ENCODE measurements at places on chromosomes 3 and 15.

DNA sequence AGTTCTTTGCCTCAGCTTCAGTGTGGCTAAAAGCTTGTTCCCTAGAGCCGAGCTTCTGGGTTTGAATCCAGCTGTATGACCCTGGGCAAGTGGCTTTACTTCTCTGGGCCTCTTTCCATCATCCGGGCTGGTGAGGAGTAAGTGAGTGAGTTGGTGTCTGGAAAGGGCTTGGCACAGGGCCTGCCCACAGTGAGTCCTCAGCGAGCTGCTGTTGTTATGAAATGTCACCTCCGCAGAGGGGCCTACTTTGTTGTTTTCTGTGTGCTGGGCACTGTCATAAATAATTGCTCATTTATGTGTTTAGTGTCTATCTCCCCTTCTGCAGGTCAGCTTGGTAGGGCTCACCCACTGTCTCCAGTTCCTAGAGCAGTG is 31.7 kb downstream of the SLC6A6 start:
- DNase-seq = no peak

GRCh38 chr15:88804257-88804656 is 1.0 kb downstream of the ACAN start:
- DNase-seq = no peak

DNA sequence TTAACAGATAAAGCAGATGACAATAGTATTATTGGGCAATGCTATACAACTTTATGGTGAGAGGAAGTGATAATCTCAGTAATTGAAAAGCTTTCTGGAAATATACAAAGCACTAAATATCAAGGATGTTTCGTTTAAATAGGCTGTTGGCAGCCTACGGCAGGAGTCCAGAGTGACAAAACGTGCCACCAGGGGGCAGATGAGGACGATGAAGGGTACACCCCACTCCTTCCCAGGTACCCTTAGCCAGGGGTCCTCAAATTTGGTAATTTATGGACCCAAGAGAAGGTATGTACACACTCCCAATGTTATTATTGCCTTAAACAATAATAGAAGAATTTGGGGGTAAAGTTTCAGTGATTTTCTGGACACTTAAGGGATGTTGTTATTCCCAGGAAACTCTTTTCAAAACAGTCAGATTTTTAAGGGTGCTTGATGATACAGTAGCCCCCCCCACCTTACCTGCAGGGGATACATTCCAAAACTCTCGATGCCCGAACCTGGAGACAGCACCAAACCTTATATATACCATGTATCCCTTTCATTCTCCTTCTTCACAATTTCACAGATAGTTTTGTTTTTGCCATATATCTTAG is 1.4 kb upstream of the MAGEL2 start:
- peak; percentile 82 for DNase-seq

- no peak for DNase-seq
These were observed 25.3 kb downstream of the PLXNA1 start for GRCh38 chr3:127008236-127008635.

DNA sequence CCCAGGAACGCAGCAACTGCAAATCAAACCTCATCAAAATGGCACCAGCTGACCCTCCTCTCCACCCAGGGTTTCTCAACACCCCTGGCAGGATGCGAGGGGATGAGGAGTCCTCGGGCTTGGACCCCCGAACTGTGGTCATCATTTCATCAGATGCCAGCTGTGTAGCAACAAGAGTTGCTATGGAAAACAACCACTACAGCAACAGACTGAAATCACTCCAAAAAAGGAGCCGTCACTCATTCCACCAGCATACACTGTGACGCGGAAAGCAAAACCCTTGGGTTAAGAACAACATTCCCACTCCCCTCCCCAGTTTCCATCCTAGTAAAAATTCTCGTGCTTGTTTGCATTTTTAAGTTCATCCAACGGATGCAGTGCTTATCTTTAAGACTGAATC is 40.1 kb downstream of the VGLL4 start:
- no peak for DNase-seq

DNA sequence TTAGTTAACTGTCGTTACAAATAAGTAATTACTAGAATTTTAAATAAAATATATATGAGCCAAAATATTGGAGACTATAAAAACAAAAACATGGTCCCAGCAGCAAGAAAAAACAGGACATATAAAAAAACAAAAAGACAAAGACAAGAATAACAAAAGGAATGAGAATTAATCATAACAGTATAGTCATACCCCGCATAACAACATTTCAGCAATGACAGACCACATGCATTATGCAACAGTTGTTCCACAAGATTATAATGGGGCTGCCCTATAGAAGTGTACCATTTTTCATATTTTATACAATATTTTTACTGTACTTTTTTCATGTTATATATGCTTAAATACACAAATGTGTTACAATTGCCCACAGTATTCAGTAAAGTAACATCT is 5.6 kb downstream of the HLTF start:
- DNase-seq = no peak

DNA sequence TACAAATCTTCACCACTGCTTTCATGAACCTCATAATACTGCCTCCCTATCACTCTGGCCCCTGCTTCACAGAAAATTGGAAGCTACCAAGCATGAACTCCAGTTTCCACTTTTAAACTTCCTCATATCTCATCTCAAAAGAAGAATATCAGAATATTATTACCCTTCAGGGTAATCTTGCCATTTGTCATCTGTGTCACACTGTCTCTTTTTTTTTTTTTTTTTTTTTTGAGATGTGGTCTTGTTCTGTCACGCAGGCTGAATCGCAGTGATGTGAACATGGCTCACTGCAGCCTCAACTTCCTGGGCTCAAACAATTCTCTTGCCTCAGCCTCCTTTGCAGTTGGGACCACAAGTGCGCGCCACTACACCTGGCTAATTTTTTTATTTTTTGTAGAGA is 80.4 kb upstream of the TCF12 start:
- DNase-seq = no peak

DNA sequence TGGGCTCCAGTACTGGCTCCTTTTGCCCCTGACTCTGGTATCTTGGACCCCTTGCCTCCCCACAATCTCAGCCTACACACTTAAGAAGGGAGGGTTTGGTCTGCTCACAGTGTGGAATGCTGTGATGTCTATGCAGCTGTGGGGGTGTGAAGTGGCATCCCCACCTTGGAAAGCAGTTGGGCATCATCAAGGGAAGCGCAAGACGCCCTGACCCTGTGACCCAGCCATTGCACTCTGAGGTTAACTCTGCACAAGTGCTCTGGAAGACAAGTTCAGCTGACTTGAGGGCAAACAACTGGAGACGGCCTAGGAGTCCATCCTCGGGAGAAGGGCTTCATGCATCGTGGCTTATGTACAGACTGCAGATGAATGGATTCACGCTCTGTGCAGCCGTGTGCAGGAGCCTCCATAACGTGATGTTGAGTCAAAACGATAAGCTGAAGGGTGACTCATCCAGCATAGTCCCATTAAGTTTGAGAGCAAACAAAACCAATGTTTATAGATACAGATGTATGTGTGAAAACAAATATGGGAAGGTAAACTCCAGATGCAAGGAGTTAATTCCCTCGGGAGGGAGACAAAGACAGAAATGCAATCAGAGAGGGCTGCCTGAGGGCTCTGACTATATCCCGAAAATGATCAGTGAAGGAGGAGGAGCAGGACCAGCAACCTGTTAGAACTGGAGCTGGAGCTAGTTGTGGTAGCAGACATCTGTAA is 86.8 kb downstream of the LSM3 start:
- no peak for DNase-seq

GRCh38 chr3:97439373-97439772 is 325.2 kb upstream of the ARL6 start:
- peak; percentile 56 for DNase-seq

DNA sequence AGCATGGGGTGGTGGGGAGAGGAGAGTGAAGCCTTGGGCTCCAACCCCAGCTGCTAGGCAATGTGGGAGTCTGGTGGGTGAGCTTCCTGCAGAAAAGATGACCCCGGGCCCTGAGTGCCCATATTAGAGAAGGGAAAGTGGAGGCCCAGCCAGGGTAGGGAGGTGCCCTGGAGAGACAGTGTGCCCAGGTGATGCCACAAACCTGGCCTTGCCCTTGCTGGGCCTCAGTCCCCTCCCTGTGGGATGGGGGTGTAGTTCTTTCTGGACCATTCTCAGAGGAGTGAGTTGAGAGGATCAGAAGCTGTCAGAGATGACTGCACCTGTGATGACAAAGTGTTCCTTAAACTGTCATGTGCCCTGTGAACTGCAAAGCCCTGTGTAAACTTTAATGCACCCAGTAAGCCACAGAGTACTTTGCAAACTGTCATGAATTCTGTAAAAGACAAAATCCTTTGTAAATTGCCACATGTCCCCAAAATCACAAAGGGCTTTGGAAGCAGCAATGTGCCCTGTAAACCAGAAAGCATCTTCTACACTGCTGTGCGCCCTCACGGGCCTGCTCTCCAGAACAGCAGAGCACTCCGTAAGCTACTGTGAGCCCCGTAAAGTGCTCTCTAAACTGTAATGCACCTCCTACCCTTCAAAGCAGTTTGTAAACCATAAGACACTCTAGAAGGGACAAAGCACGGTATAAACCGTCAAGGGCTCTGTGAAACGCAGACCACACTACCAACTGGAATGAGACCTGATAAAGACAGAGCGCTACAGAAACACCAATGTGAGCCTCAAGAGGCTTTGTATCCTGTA is 51.3 kb upstream of the FGD5 start:
- DNase-seq = no peak

DNA sequence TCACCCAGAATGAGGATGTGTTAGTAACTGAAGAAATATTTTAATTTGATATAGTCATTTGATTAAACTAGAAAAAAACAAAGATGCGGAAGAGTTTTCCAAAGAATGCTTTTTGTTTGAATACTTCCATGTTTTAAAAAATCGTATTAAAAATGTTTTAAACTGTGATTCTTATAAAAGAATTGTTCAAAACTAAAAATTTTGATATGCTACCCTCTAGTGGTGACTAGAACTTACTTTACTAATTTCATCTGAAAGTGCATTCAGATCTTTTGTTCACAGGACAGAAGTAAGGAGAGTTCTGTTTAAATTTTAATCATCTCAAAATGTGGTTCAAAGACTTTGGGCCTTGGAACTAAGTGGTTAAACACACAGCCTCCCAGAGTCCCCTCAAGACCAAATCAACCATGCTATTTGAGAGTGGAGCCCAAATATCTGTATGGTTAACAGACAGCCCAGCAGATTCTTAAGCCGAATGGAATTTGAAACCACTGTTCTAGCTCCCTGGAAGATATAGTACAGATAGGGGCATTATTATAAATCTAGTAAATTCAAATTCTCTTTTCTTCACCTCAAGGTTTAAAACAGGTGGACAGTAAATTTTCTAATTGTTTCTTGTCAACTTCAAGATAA is 45.2 kb upstream of the SYNPR start:
- DNase-seq = peak; percentile 57

DNA sequence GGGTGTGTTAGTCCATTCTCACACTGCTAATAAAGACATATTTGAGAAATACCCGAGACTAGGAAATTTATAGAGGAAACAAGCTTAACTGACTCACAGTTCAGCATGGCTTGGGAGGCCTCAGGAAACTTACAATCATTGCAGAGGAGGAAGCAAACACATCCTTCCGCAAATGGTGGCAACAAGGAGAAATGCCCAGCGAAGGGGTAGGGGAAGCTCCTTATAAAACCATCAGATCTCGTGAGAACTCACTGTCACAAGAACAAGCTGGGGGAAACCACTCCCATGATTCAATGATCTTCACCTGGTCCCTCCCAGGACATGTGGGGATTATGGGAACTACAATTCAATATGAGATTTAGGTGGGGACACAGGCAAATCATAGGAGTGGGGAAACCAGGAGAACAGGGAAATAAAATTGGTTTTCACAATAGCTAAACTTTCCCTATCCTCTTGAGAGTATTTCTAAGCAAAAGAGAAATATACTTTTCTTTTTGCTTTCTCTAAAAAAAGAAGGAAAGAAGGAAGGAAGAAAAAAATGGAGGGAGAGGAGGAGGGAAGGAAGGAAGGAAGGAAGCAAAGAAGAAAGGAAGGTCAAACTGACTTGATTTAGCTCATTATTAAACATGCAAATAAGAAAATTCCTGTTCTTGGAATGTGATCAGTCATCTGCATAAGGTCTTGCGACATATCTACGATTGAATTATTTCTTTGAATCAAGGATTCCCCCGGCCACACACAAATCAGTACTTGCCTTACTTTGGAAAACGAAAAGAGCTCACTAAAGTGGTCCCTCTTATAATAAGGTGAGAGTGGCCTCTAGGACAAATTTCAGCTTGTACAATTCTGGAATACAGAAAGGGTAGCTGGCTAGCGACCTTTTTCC is 75.2 kb downstream of the LIPC start:
- peak; percentile 26 for DNase-seq

- DNase-seq = no peak
These were observed 47.9 kb downstream of the PEAK1 start for GRCh38 chr15:77371850-77372563.

DNA sequence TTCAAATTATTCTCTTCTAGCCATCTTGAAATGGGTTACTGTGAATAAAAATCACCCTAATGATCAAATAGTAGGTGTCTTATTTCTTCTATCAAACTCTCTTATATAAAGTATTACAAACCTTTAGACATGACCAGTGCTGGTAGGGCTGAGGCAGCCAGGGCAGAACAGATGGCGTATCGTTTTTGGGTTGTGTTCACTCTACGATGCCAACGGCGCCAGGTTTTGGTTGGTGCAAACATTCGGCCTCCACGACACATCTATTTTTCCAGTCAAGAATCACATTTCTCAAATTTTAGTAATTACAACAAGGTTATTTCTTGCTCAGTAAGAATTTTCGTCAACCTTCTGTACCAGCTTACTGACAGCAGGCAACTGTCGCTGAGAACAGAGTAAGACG is 2.2 kb downstream of the RPL4 start:
- DNase-seq = no peak

GRCh38 chr15:73212424-73212823 is 156.3 kb downstream of the HCN4 start:
- no peak for DNase-seq

DNA sequence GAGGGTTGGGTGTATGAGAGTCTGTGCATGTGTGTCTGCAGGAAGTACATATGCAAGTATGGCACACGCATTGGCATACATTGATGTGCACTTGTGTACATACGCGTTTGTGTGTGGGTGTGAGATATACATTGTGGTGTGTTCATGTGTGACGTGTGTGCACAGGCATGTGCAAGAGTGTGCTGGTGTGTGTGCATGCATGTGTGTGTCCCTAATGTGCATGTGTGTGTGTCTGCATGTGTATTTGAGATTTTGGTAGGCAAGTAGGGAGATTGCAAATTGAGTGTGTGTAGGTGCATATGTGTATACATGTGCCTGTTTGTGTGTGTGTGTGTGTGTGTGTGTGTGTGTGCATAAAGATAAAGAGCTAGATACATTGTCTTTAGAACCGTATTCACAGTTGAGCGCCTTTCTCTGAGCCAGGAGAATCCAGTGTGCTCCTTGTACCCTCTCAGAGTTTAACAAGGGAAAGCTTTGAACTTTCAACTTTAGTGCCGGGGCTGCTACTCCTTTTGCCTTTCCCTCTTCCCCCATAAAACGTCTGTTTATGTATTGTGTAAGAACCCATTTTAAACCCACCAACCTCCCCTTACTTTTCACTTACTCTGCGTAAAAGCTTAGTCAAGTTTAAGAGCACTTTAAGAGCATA is 152.4 kb upstream of the CHL1 start:
- no peak for DNase-seq

GRCh38 chr3:184229394-184230080 is at the start of gene VWA5B2:
VWA5B2 (plus strand) TSS chr3:184229585; CDS start chr3:184230529, 944 bp downstream.
- DNase-seq = peak; percentile 83

- DNase-seq = no peak
These were observed 53.9 kb upstream of the PLXNA1 start for GRCh38 chr3:126928921-126929474.
